ENCODE measurements at places on chromosomes 12 and 14. TPM values are rescaled to one million over a fixed set of nuclear protein-coding genes. Genes with fewer than 3 reads are reported as not detected.

NOXRED1 gene
- not detected for total RNA-seq

FAM181A gene
- total RNA-seq = not detected

DNA sequence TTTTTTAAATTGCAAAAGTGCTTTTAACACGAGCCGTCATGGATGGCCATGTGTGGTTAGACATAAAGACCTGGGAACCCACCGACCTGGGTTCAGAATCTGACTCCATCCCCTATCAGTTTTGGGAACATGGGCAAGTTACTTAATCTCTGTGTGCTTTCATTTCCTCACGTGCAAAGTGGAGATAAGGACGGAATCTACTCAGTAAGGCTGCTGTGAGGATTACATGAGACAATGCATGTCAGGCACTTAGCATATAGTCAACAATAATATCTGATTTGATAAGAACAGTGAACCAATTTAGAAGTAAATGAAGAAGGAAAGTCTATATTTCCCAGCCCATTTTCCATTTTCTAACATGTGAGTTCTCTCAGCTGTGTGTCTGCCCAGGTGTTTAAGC is 235.4 kb downstream of the SUDS3 start:
- ATAC-seq = no peak

NID2 gene
- 69.5 TPM for total RNA-seq

GRCh38 chr12:8028267-8028666 is 4.2 kb upstream of the FOXJ2 start:
- ATAC-seq = no peak

BMAL2 gene
- 3.0 TPM for total RNA-seq

Data from gastroesophageal sphincter (tissue), 4 donors.